ENCODE measurements at places on chromosomes 7 and 10. TPM values are rescaled to one million over a fixed set of nuclear protein-coding genes. Genes with fewer than 3 reads are reported as not detected.
A peak's percentile ranks its signal among the peaks of the same experiment; 100 is the strongest.

CCDC172 gene
- not detected for total RNA-seq

CAMK1D gene
- total RNA-seq, result 14.8 TPM

PTER gene
- total RNA-seq, result 8.7 TPM

SH2B2 gene
- total RNA-seq, result 2.8 TPM

TSPAN33 gene
- 1.9 TPM for total RNA-seq

OR6B1 gene
- total RNA-seq, result not detected

FLNC gene
- 1,162 TPM for total RNA-seq

HTRA1 gene
- total RNA-seq, result 110 TPM

PTPRN2 gene
- total RNA-seq, result 1.7 TPM

GRCh38 chr7:155054761-155055160 is 15.4 kb upstream of the HTR5A start:
- no peak for ATAC-seq
- H3K4me1 ChIP-seq, result no peaks in the 10 kb centered on the region
- H3K36me3 ChIP-seq, result no peaks in the 10 kb centered on the region
- H3K4me3 ChIP-seq, result no peak overlapping the region
- H3K27me3 ChIP-seq, result peaks cover 9% of the 10 kb centered on the region

DNA sequence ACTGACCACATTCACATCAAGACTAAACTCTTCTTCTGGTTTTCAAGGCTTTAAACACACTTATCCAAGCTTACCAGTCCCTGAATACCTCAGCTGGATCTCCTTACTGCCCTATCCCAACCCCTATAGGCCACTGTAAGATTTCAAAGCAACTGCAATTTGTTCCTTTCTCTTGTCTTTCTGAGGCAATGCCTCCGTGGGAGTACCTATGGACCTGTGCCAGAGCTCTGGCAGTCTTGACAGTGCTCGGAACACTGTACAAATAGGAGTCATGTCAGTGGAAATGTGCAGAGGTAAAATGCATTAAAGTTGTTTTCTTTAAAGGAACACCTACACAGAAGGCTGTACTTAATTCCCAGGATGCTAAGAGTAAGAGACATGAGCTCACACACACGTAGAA is 124.7 kb downstream of the CNOT4 start:
- H3K27me3 ChIP-seq, result no peaks in the 10 kb centered on the region
- H3K4me1 ChIP-seq, result peaks cover 14% of the 10 kb centered on the region
- no peak overlapping the region for H3K4me3 ChIP-seq
- ATAC-seq, result no peak
- peaks cover 4% of the 10 kb centered on the region for H3K36me3 ChIP-seq

- no peaks in the 10 kb centered on the region for H3K4me1 ChIP-seq
- ATAC-seq, result no peak
- H3K36me3 ChIP-seq, result no peaks in the 10 kb centered on the region
- H3K27ac ChIP-seq, result no peak overlapping the region
- no peaks in the 10 kb centered on the region for H3K27me3 ChIP-seq
Measured at GRCh38 chr7:38070718-38071117, 107.3 kb upstream of the STARD3NL start.

DNA sequence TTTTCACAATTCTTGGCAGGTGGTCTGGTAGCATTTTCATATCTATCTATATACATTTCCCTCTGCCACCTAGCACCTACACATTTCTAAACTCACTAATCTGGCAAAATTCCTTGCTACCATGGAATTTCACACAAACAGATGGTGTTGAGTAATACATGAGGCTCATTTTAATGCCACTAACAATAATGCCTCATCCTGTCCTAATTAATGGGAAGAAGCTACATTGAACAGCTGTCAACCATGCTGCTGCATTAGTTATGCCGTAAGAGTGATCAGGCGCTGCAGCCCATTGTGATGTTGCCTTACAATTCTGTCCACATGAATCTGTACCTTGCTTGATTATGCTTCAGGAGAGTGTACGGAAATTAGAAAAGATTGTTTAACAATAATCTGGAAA is 23.2 kb downstream of the COL1A2 start:
- H3K27me3 ChIP-seq, result no peaks in the 10 kb centered on the region
- ATAC-seq, result no peak
- H3K4me3 ChIP-seq, result no peak overlapping the region
- no peak overlapping the region for H3K27ac ChIP-seq
- H3K4me1 ChIP-seq, result peaks cover 43% of the 10 kb centered on the region

DNA sequence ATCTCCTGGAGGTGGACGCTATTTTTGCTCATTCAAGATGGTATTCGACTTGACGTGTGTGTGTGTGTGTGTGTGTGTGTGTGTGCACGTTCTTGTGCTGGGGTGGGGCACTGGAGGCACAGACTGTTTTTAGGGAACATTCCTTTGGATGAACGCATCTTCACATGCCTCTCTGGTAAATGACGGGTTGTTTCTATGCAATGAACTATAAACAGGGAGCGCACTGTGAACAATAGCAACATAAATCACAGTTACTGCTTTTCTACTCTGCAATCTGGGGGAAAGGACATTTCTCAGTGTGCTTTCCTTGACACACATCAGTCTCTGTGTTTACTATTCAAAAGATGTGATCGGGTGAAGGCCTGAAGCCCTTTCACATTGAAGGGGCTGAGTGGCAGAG is 120.1 kb upstream of the PITRM1 start:
- no peak overlapping the region for H3K4me3 ChIP-seq
- H3K4me1 ChIP-seq, result no peaks in the 10 kb centered on the region
- no peaks in the 10 kb centered on the region for H3K36me3 ChIP-seq
- H3K27me3 ChIP-seq, result no peaks in the 10 kb centered on the region
- H3K27ac ChIP-seq, result no peak overlapping the region

- peak overlapping the region; percentile 89 for H3K27ac ChIP-seq
- no peaks in the 10 kb centered on the region for H3K36me3 ChIP-seq
- H3K27me3 ChIP-seq, result no peaks in the 10 kb centered on the region
- ATAC-seq, result no peak
- no peak overlapping the region for H3K4me3 ChIP-seq
Measured at GRCh38 chr10:77244286-77244685, 393.3 kb downstream of the KCNMA1 start.

GRCh38 chr10:119025776-119026175 is 3.7 kb upstream of the NANOS1 start:
- peak; percentile 17 for ATAC-seq
- peaks cover 45% of the 10 kb centered on the region for H3K4me1 ChIP-seq
- H3K27me3 ChIP-seq, result no peaks in the 10 kb centered on the region
- H3K4me3 ChIP-seq, result no peak overlapping the region
- peak overlapping the region; percentile 93 for H3K27ac ChIP-seq
- no peaks in the 10 kb centered on the region for H3K36me3 ChIP-seq

- peak overlapping the region; percentile 74 for H3K4me3 ChIP-seq
- peak overlapping the region; percentile 77 for H3K27ac ChIP-seq
- H3K4me1 ChIP-seq, result peaks cover 12% of the 10 kb centered on the region
- ATAC-seq, result no peak
Measured at GRCh38 chr10:3067859-3068179, 471 bp downstream of the PFKP start.

DNA sequence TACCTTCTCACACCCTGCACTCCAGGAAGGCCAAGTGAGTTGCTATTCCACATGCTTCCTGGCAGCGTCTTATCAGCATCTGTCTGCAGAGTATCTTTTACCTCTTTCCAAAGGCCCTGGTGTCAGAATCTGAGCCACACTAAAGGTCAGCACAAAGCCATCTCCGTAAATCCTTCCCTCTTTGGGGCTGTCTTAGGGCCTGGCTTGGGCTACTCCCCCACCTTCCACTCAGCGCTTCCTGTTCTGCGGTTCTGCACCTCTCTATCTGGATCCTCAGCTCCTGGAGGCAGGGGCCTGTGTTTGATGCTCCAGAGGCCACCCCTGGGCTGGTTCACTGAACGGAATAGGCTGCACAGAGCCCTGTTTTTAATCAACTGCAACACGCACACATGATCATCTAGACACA is 334.8 kb upstream of the GALNT17 start:
- no peak overlapping the region for H3K4me3 ChIP-seq
- H3K36me3 ChIP-seq, result no peaks in the 10 kb centered on the region
- no peak overlapping the region for H3K27ac ChIP-seq
- no peak for ATAC-seq
- no peaks in the 10 kb centered on the region for H3K4me1 ChIP-seq

GRCh38 chr10:121845044-121845784 is 82.6 kb downstream of the ATE1 start:
- no peaks in the 10 kb centered on the region for H3K27me3 ChIP-seq
- H3K27ac ChIP-seq, result no peak overlapping the region
- H3K4me1 ChIP-seq, result no peaks in the 10 kb centered on the region
- no peak for ATAC-seq
- H3K36me3 ChIP-seq, result peaks cover 50% of the 10 kb centered on the region
- H3K4me3 ChIP-seq, result no peak overlapping the region

DNA sequence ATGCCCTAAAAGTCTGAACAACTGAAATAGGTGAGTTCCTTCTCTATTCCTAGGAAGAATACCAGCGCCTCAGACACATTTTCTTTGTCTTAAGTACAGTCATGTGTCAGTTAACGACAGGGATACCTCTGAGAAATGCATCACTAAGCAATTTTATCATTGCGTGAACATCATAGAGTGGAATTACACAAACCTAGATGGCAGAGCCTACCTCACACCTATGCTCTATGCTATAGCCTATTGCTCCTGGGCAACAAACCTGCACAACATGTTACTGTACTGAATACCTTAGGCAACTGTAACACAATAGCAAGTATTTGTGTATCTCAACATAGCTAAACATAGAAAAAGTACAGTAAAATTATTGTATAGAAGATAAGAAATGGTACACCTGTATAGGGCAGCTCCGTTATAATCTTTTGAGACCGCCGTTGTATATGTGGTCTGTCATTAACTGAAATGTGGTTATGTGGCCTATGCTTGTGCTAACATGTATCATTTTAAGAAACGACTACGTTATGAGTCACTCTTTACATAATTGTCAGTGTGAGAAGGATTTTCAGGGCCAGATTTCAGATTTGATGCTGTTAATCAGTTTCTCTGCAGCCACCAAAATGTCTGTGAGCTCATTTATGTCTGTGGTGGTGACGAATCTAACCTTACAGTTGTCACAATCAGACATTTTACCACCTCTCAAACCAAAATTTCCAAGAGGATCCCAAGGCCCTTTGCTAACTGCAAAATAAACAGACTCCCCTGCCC is 66.1 kb upstream of the STK17A start:
- no peaks in the 10 kb centered on the region for H3K4me1 ChIP-seq
- no peak for ATAC-seq
- H3K27me3 ChIP-seq, result peaks cover 8% of the 10 kb centered on the region
- no peaks in the 10 kb centered on the region for H3K36me3 ChIP-seq
- no peak overlapping the region for H3K27ac ChIP-seq

GRCh38 chr10:62817121-62817765 is 1.1 kb upstream of the EGR2 start:
- H3K4me3 ChIP-seq, result peak overlapping the region; percentile 64
- no peaks in the 10 kb centered on the region for H3K36me3 ChIP-seq
- peak; percentile 23 for ATAC-seq
- peaks cover 63% of the 10 kb centered on the region for H3K27me3 ChIP-seq
- H3K4me1 ChIP-seq, result peaks cover 45% of the 10 kb centered on the region

DNA sequence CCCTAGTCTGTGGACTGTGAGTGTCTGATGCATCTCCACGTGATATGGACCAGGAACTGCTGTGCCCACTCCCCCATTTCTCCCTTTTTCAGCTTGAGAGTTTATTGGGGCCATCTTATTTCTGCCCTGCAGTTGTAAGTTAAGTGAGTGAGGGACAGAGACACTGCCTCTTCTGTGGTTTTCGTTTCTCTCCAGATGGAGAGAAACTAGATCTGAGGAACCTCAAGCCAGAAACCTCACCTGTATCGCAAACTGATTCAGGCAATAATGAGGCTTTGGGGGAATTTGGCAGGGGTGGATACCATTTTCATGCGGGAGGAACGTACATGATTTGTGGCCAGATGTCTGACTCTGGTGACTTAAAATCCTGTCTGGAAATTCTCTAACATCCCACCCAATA is 641.7 kb downstream of the TNS3 start:
- H3K4me1 ChIP-seq, result no peaks in the 10 kb centered on the region
- H3K36me3 ChIP-seq, result no peaks in the 10 kb centered on the region
- no peak overlapping the region for H3K4me3 ChIP-seq
- no peak overlapping the region for H3K27ac ChIP-seq
- no peak for ATAC-seq

Measured in gastroesophageal sphincter (tissue), 4 donors.